BE2C (cell line): ENCODE measurements at places on chromosomes 16 and 17.
A peak's percentile ranks its signal among the peaks of the same experiment; 100 is the strongest.

GRCh38 chr17:62643496-62643895 lies 16.0 kb downstream of the MRC2 start:
- no peak for DNase-seq

- peak; percentile 12 for DNase-seq
Measured at GRCh38 chr17:68600931-68601564, at the start of gene FAM20A. Gene FAM20A (minus strand): TSS chr17:68601367. CDS start chr17:68600666, 701 bp downstream.

DNA sequence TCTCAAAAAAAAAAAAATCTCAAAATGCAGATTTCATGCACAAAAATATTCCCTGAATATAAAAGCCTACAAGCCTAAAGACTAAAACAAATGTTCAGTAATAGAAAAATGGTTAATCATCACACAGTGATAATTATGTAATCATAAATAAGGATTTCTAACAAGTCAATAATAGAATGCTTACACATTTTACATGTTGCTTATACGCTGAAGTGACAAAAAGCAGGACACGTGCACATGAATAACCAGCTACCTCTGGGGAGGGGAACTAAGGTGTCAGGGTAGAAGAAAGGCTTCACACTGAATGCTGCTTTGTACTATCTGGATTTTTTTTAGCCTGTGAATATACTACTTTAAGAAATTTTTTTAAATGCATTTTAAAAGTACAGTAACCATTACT lies 31.1 kb downstream of the HEATR6 start:
- no peak for DNase-seq

DNA sequence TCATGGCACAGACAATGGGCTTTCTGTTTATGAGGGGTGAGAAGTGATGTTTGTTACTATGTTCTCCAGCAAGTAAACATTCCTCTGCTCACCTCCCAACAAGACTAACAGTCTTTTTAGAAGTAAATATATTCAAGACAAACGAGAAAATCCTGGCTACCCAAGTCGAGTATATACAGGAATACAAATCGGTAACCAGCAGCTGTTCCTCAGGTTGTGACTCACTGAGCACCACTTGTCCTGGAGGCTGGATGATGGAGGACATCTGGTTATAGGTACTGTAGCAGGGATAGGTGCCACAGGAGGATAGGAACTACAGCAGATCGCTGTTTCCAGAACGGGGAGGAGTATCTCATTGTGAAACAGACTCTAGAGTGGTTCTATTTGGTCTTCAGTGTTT lies 5.3 kb upstream of the RPL27 start:
- no peak for DNase-seq

DNA sequence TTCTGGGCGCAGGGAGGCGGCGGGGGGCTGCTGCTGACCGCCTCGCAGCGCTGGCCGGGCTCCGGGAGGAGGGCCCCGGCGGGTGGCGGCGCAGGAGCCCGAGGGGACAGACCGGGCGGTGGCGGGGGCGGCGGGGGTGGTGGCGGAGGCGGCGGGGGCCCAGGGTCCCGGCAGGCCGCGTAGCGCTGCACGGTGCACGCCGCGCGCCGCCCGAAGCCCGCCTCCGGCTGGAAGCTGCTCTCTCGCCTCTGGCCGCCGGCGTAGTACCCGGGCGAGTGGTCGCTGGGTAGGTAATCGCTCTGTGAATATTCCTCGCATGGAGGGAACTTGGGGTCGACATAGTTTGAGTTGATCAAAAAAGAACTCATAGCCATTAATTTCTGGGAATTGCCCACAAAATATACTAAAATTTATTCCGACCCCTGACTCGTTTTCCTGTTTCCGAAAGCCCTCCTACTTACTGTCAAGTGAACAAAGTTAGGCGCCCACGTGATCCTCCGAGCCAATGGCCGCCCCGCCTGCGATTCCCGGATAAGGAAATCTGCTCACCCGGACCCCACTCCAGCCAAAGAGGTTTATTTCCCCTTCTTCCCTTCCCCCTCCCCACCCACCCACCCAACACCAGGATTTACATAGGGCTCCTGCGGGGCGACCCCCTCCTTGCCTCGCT lies at the start of gene HOXB4:
Gene HOXB4, minus strand, starts transcription at position 405 of the 670 bp plus-strand sequence. Its CDS starts 31 bp downstream, at position 374.
- DNase-seq, result no peak

GRCh38 chr16:77402118-77402517 lies 32.7 kb downstream of the ADAMTS18 start:
- no peak for DNase-seq
